Posterior cingulate gyrus (tissue), 11 donors: ENCODE measurements at places on chromosomes 6 and 20.
A peak's percentile ranks its signal among the peaks of the same experiment; 100 is the strongest.

- DNase-seq: no peak
These were observed 105.7 kb downstream of the LCA5 start for GRCh38 chr6:79431537-79431933.

- DNase-seq: no peak
These were observed 933 bp downstream of the KLHL31 start for GRCh38 chr6:53664623-53665022.

DNA sequence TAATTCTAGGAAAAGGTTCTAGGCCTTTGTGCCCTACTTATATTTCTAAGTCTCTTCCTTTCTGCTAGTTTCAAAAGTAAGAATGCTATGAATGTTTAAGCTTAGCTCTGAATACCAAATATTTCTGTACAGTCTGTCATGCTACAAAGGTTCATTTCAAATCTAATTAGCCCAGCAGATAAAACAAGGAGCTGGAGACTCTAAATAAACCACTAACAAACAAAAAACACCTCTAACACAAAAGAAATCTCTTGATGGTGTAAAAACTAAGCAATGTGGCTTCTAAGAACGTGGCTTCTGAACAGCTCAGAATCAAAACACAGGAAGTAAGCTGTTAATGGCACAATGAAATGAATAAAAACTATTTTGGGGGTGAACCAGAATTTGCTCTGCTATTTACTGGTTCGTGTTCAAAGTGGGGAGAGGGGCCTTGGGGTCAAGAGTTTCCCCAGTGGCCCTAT lies 198.3 kb downstream of the BCAS1 start:
- no peak for DNase-seq

DNA sequence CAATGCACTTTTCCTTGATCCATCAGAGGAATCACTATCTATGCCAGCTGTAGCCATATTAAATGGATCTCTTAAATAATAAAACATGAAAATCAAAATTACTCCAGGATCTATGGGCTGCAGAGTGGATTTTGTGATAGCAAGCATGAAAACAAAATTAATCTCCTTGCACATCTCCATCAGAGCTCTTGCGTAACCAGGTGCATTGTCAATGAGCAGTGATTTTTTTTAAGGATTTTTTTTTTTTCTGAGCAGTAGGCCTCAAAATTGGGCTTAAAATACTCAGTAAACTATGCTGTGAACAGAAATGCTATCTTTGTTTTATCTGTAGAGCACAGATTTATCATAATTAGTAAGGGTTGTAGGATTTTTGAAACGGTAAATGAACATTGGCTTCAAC lies 11.5 kb upstream of the CST3 start:
- no peak for DNase-seq

- no peak for DNase-seq
These were observed 62.0 kb downstream of the FAM50B start for GRCh38 chr6:3911130-3911529.

GRCh38 chr6:87753131-87753685 lies 51.2 kb upstream of the AKIRIN2 start:
- no peak for DNase-seq

- DNase-seq: no peak
These were observed 11.6 kb upstream of the ASCC3 start for GRCh38 chr6:100892693-100893092.

DNA sequence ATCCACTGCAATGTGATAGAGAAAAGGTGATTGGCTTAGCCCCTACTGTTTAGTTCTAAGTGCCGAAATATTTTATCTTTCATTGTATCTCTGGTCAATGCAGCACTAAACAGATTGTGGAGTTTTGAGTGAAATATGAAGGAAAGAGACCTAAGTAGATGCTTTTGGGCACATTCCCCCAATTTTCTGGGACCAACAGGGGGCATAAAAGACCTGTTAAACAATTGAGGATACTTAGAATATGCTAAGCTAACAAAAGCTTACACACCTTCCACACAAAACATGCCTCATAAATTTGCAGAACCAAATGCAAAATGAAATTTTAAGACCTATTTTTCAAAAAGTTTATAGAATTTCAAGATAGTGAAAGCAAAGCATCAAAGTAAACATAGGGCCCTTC lies 746.9 kb downstream of the TBC1D32 start:
- no peak for DNase-seq

- no peak for DNase-seq
These were observed 85.1 kb downstream of the AGPAT4 start for GRCh38 chr6:161188547-161189465.

- no peak for DNase-seq
These were observed 260.5 kb upstream of the AGPAT4 start for GRCh38 chr6:161534264-161534873.

- no peak for DNase-seq
These were observed 83.0 kb downstream of the WDR27 start for GRCh38 chr6:169618526-169619490.

DNA sequence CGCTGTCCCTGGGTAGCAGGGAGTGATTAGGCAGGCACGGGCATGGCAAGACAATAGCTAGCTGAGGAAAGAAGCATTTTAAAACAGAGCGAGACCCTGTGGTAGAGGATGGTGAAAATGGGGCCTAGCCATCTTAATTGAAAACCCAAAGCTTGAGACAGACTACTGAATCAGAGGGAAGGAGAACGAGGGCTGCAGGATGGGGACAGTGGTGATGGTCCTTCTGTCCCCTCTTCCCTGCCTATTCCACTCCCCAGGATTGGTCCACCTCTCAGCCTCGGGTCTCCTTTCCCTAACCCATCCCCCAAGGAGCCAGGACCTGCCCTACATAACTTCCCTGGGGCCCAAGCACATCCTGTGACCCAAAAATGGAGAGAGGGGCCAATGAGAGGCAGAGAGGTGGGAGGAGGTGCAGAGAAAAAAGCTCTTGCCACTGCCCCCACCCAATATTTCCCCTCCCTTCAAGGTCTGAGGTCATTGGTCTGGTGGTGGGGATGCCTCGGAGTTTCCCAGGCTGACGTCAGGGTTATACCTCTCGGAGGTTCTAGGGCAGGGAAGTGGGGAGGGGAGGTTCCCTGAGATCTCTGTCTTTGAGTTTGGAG lies 884 bp upstream of the CUTA start:
- DNase-seq: no peak

GRCh38 chr20:57329608-57330221 lies at the start of gene SPO11:
SPO11 (plus strand) TSS chr20:57329803; CDS start chr20:57329868, 65 bp downstream.
- peak; percentile 84 for DNase-seq

- no peak for DNase-seq
These were observed 73.5 kb downstream of the TNFRSF21 start for GRCh38 chr6:47235964-47236760.

- no peak for DNase-seq
These were observed 404.3 kb downstream of the CDH26 start for GRCh38 chr20:60362531-60362930.

GRCh38 chr6:16991981-16992629 lies 109.7 kb upstream of the STMND1 start:
- no peak for DNase-seq

DNA sequence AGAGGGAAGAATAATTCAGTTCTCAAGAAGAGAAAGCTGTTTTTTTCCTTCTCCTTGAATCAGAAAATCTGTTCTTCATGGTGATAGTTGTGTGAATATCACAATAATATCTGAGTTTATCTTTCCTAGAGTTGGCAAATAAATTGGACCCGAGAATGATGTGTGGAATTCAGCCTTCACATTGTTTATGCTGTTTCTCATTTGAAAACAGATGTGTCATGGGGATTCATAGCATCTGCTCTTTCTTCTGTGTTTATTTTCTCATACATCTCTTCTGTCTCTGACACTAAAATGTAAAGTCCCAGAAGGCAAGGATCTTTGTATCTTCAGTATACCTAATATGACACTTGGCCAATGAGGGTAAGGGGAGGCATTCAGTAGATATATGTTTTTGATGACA lies 103.6 kb upstream of the SGK1 start:
- no peak for DNase-seq

DNA sequence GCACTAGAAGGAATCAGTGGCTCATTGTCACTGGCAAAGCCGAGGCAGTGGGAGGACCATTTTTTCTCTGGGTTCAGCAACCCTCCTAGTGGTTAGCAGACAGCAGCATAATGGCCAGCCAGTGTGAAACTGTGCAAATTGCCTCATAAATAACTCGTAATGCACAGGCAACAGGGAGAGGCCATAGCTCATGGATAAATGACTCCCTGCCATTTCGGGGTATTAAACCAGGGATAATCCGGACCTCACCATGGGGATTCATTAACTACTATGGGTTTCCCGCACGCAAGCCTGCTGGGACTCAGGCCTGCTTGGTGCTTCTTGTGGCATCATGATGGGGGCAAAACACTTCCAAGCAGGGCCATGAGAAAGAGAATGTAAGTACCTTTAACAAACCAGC lies 158.2 kb upstream of the CHD6 start:
- no peak for DNase-seq

DNA sequence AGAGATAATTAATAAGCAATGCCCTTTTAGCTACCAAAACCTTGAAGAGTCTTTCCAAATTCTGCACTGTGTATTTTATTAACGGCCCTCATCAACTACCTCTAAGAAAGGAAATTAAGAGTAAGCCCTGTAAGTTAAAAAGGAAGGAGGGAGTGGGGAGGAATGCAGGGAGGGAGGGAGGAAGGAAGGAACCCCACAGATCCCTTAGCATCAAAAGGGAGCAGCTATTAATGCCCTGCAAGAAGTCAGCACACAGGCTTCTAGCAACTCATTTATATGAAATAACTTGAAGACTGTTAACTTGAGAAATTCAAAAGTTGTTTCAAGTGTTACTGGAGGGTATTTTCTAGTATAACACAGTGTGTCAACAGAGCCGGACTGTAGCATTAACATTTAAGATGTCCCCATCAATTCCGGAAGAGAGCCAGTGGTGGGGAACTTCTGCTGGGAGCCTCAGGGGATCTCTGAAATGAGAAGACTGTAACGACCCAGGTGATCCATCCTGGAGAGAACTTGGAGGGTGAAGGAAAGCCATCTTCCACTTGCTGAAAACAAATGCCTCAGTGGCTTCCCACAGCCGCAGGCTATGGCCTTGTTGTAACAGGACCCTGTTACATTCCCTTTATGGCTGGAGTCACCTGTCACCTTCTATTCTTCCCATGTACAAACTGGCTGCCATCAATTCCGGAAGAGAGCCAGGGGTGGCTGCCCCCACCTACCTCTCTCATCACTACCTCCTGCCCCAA lies 33.2 kb downstream of the SLC22A23 start:
- DNase-seq: no peak

DNA sequence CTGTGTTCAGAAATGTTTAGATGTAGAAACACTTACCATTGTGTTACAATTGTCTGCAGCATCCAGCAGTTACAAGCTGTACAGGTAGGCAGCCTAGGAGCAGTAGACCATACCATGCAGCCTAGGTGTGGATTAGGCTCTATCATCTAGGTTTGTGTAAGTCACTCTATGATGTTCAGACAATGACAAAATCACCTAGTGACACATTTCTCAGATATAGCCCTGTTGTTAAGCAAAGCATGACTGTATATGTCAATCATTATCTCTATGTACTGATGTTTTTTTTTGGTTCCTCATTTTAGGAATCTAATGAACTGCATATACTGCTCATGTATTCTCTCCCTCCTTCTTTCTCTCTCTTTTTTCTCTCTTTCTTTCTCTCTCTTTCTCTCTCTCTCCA lies 22.2 kb downstream of the CST8 start:
- DNase-seq: no peak

DNA sequence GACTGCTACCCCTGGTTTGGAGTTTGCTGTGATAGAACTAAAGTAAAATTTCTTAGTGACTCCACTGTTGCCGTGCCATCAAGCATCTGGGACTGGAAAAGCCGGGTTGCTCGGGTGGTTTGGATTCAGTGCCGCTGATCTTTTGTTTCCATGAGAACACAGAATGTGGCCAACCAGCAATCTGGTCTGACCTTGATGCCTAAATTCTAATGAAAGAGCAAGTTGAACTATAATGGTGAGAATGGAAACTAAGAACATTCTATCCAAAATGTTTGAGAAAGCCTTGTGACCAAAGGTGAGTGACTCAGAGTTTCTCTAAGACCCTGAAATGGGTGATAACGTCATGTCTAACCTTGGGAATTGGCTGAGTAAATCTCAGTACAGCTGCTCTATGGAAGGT lies 9.9 kb upstream of the PI16 start:
- DNase-seq: no peak

DNA sequence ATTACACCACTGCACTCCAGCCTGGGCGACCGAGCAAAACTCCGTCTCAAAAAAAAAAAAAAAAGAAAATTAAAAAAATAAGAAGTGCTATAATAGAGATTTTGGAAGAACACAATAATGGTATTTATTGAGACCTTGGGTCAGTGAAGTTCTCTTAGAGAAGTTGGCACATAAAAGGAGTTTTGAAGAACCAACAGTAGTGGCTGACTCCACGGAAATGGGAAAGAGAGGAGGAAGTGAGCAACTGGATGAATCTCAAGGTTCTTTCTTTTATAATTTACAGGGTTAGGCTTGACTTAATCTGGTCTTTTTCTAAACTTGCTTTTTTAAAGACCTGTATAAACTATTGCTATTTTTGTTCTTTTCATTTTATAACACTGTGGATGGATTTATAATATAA lies 52.8 kb downstream of the TOMM6 start:
- DNase-seq: no peak

- no peak for DNase-seq
These were observed 73.2 kb downstream of the RSPO3 start for GRCh38 chr6:127191716-127192115.

DNA sequence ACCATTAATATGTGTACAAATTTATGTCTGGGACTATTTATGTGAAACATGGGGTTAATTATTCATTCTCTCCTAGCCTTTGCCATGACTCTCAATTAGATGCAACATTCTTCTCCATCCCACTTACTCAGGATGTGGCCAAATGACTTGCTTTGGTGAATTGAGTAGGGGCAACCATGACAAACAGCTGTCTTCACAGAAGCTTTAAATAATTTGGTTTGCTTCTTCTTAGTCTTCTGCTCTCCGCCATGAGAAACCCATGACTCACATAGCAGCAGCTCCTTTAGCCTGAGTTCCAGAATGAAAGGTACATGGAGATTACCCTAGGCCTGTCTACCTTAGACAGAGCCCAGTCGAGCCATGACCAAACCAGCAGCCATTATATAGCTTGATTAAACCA lies 74.7 kb downstream of the FRK start:
- no peak for DNase-seq

GRCh38 chr6:107689190-107689589 lies 134.9 kb downstream of the SCML4 start:
- no peak for DNase-seq

DNA sequence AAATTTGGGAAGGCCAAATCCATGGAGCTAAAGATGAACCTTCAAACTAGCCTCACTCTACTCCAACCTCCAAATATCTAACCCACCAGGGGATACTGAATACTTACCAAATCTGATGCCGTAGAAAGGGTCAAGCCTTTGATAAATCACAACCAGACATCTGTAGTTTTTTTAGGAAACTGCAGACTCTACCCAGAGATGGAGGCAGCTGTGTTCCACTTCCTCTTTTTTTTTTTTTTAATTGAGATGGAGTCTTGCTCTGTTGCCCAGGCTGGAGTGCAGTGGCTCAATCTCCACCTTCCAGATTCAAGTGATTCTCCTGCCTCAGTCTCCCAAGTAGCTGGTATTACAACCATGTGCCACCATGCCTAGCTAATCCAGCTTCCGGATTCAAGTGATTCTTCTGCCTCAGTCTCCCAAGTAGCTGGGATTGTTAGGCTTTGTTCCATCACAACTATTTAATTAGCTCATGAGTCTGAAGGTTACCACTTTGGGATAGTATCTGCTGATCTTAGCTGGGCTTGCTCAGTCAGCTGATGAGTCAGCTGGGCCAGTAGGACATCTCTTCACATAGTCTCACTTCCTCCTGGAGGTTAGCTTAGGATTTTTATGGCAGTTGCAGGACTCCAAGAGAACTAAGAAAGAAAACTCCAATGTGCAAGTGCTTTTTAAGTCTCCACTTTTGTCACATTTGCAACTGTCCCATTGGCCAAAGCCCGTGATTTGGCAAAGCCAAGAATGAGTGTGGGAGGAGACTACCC lies 13.3 kb downstream of the FRK start:
- DNase-seq: no peak
